ENCODE measurements at places on chromosomes 1 and 21. TPM values are rescaled to one million over a fixed set of nuclear protein-coding genes. Genes with fewer than 3 reads are reported as not detected.
A peak's percentile ranks its signal among the peaks of the same experiment; 100 is the strongest.

KRTAP8-1 gene
- total RNA-seq = not detected

KRTAP10-6 gene
- total RNA-seq = not detected

S1PR1 gene
- total RNA-seq = 8.7 TPM

ATP6V1G3 gene
- not detected for total RNA-seq

SIM2 gene
- total RNA-seq = not detected

DOCK7 gene
- total RNA-seq = 92.7 TPM

TCEANC2 gene
- 8.8 TPM for total RNA-seq

CDC7 gene
- 90.8 TPM for total RNA-seq

DNA sequence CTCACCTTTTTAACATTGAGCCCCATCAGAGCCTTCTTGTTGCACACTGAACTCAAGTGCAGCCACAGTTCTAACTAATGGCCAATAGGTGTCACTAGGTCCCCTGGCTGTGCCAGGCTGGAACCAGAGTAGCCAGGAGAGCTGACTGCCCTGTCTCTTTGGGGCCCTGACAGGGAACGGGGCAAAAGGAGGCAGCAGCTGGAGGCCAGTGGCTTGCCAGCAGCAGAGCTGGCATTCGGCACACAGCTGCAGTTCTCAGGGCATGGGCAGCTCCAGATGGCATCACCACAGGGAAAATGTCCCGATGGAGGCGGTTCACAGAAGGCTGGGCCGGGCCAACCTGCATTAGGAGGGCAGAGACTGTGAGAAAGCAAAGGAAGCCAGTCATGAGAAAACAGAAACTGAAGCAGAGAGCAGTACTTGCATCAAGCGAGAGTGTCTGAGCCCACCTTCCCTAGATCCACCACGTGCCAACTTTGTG, 188.6 kb downstream of the FCRL5 start:
- DNase-seq = peak; percentile 71

DNA sequence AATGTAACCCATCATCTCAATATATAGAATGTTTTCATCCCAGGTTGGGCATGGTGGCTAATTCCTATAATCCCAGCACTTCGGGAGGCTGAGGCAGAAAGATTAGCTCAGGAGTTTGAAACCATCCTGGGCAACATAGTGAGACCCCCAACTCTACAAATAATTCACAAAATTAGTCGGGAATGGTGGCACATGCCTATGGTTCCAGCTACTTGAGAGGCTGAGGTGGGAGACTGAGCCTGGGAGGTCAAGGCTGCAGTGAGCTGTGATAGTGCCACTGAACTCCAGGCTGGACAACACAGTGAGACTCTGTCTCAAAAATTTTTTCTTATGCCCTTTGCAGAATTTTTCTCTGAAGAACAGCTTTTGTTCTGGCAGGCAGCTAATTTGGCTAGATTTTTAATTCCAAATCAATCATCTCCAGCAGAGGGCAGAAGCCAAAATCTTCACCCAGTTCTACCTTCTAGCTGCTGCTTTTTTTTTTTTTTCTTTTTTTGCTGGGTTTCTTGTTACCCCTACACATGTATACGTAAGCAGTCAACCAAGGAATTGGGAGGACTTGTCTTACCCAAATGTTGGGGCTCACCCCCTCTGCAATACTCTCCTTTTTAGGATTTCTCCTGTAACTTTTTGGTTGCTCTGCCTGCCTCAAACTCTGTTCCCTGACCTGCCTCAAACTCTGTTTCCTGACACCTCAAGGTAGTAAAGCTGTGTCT, 2.7 kb upstream of the RAD54L start:
- no peak for DNase-seq

DNA sequence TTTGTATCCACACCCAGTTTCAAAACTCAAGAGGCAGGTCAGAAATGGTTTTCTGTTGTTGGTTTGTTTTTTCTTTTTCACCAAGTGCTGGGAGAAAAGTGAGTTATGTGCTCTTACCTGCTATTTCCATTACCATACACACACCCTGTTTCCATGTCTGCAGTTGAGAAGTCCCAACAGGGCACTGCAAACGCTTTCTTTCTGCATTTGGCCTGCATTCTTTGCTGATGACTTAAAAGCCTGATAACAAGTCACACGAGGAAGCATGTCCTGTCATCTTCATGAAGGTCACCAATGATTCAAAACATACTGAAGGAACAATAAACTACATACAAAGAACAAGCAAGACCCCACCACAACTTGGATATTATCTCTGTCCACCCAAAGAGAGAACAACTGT, 24.8 kb upstream of the KCNE1 start:
- DNase-seq = no peak

GRCh38 chr1:206971029-206971655, 882 bp upstream of the FCAMR start:
- no peak for DNase-seq

DNA sequence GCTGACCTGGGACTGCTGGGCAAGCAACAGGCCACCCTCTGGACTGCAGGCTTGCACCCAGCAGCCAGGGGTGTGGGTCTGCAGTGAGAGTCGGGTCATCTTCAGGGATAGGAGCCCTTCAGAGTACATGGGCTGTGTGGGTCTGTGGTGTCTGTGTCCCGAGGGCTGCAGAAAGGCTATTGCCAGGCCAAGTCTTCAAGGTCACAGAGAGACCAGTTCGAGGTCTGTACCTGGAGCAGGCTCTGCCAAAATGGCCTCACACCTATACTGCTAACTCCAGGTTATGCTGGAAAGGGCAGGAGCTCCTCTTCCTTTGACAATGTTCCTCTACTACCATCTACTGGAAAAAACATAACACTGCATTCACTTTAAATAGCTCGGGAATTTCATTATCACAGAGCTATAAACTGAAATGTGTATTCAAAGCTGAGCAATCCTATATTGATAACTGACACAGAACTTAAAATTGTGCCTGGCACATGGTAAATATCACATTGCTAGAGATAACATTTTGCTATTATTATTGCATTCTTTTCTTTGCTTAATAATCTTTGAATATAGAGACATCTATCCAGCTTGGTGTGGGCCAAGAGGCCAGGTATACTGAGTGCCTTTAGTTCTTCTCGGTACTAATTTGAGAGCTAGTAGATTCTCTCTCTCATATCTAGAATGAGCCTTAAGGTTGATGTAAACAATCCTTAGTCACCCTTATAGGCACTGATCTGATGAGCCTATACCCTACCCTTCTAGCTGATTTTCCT, 6.9 kb upstream of the DNAH14 start:
- peak; percentile 58 for DNase-seq

DNA sequence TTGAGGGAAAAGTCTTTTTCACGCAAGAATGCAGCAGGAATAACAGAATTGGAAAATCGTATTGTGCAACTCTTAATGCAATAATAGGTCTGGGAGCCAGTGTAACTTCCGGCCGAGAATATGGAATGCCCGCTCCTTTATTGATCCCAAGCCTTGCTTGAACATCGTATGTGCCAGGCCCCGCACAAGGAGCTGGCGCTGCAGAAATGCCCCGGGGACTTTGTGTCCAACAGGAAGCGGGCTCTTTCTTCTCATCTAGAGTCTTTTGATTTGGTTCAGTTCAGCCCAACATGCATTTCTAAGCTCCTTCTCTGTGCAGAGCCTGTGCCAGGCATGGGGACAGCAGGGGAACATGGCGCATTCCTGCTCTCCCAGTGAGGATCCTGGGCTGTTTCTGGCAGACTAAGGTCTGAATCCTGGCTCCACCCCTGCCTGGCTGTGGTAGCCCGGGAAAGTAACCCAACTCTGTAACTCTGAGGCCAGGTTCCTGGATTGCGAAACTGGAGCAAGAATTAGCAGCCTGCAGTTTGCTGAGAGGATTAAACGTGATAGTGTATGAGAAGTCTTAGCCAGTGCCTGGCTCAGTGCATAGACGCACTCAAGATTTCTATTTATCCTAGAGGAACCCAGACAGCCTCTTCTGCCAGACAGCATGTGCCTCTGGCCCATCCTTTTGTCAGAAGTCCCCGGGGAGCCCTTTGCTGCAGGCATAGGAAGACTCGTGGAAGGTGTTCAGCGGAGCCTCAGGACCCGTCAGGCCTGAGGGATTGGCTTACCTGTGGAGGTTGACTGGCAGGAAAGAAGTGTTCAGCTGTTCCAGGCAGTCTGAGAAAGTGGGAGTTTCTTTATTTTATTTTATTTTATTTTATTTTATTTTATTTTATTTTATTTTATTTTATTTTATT, 987 bp upstream of the CDCP2 start:
- DNase-seq = peak; percentile 65

- DNase-seq = no peak
Observed at GRCh38 chr1:197916500-197916983, 630 bp upstream of the LHX9 start.

- DNase-seq = no peak
Observed at GRCh38 chr1:13407811-13408210, 2.4 kb upstream of the PRAMEF20 start.
